ENCODE measurements at places on chromosomes 2 and 18.

GRCh38 chr2:85788603-85789002, 34.8 kb downstream of the ATOH8 start:
- peaks cover 2% of the 10 kb centered on the region for H3K27me3 ChIP-seq
- peaks cover 24% of the 10 kb centered on the region for H3K36me3 ChIP-seq
- peaks cover 75% of the 10 kb centered on the region for H3K4me1 ChIP-seq
- no peak overlapping the region for H3K4me3 ChIP-seq
- no peak overlapping the region for H3K27ac ChIP-seq
- DNase-seq = no peak

- no peak overlapping the region for H3K27ac ChIP-seq
- no peaks in the 10 kb centered on the region for H3K4me1 ChIP-seq
Measured at GRCh38 chr2:187529977-187530721, 24.1 kb downstream of the TFPI start.

- no peaks in the 10 kb centered on the region for H3K36me3 ChIP-seq
- H3K4me3 ChIP-seq = no peak overlapping the region
- H3K27me3 ChIP-seq = no peaks in the 10 kb centered on the region
- DNase-seq = no peak
- H3K27ac ChIP-seq = no peak overlapping the region
Measured at GRCh38 chr2:164427111-164427510, 194.2 kb downstream of the GRB14 start.

- no peaks in the 10 kb centered on the region for H3K36me3 ChIP-seq
- no peaks in the 10 kb centered on the region for H3K27me3 ChIP-seq
- no peak overlapping the region for H3K27ac ChIP-seq
- no peak for DNase-seq
- H3K4me3 ChIP-seq = no peak overlapping the region
- no peaks in the 10 kb centered on the region for H3K4me1 ChIP-seq
Measured at GRCh38 chr2:133072837-133073694, 403.1 kb upstream of the LYPD1 start.
